ENCODE measurements at places on chromosomes 5 and 9.

DNA sequence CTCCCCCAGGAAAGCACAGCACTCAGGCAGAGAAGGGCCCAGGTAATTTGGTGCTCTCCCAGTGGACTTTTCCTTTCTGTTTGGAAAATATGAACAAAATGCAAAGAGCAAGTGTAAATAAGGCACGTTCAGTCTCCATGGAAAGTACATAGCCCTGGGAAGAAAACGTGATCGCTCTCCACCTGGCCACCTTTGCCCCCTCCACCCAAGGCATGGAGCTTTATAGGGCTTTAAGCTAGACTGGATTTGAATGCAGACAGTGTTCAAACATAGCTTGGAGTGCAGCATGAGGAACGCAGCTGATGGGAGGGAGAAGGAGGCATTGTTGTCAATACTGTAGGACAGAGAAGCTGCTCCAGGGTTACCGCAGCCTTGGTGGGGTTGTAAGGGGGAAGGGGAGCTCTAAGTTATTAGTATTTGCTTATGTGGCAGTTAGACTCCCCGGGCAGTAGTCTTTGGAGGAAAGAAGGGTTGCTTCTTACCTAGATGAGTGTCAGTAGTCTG, 500.2 kb downstream of the SPOCK1 start:
- no peak for DNase-seq

DNA sequence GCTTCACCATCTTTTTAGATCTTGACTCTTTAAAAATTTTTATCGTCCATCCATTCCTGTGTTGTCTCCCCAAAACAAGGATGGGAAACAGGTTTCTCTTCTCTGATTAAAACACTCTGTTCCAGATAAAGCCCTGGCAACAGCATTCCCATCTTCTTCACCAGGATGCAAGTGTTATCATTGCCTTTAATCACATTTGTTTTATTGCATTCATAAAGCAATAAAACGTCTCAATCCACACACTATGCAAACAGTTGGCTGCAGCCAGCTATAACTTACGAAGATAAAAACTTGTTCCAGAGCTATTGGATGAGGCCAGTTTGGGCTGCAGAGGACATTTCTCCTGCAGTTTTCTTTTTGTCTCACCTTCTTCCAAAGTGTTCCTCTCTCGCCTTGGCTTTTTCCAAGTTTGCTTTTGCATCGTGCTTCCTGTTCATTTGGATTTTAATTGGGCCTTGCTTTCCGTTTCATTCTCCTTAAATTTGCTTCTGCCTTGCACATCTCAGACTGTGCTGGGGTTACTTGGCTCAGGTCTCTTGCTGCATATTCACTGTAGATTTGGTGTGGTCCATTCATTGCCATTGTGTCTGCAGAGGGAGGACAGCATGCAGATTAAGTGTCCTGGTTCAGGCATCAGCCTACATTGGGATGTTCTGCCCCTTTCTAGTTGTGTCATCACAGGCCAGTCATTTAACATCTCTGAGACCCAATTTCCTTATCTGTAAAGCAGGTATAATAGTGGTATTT, 136.5 kb upstream of the LIFR start:
- no peak for DNase-seq

GRCh38 chr5:33343676-33344327, 97.0 kb upstream of the TARS1 start:
- no peak for DNase-seq

DNA sequence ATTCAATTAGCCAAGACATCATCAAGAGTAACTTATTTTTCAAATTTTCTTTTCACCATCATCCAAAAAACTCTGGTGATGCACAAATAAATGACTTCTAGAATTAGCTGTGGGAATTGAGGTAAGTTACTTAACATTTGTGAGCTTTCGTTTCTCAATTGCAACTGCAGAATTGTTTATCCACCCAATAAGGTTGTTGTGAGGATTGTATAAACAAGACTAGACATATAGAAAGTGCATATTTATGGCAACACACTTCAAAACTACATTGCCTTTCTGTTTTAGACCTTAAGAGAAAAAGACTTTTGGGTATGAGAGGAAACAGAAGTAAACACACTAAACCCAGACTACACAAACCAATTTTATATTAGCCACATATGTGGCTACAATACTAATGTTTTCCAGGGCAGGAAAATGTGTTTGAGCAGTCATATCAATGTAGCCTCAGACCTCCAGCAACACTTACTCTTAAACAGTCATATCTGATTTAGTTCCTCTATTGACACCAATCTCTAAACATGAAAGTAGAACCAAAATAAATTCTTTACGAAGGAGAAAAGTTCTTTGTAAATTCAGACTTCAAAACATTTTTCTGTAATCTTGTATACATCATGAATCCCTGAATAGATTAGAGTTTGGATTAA, 488.0 kb upstream of the CYLC2 start:
- no peak for DNase-seq

DNA sequence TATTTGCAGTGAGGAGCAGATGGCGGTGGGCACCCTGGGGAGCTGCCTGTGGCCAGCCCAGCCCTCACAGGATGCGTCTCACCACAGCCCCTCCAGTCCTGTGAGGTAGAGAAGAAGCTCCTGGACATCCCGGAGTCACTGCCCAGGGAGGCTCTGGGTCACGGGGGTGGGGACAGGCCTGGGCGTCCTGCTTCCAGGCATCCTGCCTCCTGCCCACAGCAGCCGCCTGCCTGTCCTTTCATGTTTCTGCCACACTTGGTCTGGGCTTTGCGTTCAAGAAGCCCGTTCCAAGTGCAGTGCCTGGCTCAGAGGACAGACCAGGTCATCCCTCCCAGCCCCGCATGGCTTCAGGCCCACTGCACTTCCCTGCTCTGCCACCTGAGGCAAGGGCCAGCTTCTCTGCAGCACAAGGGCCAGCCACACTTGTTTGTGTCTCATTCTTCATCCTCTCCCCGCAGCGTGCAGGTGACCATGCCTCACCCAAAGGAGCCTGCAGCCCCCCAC, 38.2 kb downstream of the ZDHHC11B start:
- no peak for DNase-seq

DNA sequence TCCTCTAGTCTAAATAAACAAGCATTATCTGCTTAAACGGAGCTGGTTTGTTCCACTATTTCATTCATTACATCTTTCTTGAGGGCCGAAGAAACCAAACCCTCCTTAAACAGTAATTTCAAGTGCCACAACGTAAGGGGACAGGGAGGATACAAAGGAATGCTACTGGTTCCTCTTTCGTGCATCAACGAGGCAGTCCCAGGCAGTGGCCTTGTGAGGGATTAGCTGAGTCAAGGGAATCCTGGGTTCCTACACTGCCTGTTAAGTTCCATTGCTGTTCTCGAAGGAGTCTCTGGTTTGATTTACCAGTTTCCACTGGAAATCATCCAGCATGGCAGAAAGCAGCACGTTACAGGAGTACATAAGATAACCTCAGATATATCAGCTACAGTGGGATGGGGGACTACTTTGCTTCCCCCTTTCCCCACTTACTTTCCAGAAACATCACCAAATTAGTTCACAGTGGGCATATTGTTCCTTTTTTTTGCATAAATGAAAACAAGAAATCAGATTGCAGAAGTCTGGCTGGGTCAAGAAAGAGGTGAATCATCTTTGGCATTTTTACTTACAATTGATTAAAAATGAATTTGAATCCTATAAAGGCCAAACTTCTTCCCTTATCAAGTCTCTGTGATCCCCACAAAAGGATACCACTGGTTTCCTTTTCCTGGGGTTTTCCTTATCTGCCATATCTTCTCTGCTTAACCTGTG, 2.5 kb upstream of the RANBP3L start:
- DNase-seq = no peak

DNA sequence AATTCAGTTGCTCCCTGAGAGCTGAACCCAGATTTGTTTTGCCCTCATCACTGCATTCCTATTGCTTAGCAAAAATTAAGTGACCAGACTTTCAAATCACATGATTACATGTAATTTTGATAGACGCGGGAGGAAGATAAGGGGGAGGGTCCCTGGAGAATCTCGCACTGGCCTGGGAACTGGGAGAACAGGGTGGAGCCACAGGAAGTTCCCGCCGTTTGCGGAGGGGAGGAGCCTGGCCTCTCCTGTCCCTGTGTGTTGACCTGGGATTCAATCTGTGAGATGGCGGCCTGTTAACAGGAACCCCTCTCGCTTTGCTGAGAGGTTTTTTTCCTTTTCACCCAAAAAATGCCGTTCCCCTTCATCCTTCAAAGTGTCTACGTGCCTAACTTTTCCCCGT, 142.9 kb upstream of the OR13F1 start:
- no peak for DNase-seq

GRCh38 chr5:90632791-90633190, 74.2 kb downstream of the ADGRV1 start:
- DNase-seq = no peak

DNA sequence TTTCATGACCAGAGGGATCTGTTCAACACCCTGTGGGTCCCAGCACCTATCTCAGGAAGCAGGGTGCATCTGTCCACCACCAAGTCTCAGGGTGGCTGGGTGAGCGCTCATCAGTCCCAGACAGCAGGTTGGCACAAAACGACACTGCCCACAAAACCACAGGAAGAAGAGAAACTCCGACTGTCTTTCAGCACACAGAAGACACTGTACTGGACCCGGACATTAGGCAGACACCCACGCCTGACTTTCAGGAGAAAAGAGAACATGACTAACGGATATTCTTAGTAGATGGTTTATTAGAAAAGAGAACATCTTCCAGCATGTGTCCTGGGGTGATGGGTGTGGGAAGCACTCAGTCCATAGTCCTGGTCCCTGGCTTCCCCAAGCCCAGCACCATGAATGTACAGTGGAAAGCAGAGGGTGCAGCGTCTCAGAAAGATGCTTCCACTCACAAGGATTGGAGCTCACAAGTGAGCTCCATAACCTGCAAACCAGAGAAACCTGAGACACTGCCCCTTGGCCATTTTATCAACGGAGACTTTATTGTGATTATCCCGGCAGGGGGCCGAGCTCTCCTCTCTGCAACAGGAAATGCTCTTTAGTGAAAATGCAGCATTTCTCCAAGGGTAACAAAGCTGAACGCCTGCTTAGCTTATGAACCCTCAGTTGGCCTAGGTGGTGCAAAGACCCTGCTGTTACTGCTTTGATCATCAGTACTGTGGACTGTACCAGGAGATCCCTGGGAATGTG, 35.8 kb upstream of the LCP2 start:
- DNase-seq = no peak

- DNase-seq = no peak
Observed at GRCh38 chr5:179679014-179679674, 1.7 kb downstream of the CBY3 start.

DNA sequence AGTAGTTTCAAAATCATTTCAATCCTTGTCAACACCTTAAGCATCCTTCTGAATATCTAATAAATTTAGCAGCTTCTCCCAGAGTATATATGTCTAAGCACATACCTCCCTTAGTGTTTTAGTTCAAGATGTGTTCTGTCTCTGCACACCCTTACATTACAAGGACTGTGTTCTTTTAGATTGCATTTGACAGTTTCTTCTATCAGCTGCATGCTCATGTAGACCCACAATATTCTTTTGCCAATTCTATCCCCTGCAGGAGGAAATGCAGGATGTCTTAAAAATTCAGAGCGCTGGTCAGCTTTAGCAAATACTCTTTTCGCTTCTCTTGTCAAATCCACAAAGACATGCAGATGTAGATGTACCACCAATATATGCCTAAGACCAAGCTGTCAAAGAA, 145.8 kb upstream of the SLC30A5 start:
- DNase-seq = no peak

- no peak for DNase-seq
Observed at GRCh38 chr5:93890657-93891056, 149.3 kb upstream of the POU5F2 start.

GRCh38 chr5:139561655-139562451, 714 bp downstream of the UBE2D2 start:
- no peak for DNase-seq

DNA sequence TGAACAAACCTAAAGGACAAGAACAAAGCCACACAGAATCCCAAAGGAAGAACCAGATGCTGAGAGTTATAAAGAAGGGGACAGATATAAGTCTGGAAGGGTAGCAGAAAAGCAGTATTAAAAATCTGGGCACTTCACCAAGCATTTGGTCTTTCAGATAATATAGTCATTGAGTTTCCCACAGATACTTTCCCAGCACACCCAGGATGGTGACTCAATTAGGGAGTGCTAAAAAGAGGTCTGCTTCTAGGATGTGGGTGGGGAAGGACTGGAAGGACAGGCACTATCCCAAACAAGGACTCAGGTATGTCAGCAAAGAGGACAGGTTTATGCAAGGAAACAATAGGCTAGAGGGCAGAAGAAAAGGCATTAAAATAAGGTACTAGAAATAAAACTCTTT, 59.3 kb downstream of the DIAPH1 start:
- DNase-seq = no peak

DNA sequence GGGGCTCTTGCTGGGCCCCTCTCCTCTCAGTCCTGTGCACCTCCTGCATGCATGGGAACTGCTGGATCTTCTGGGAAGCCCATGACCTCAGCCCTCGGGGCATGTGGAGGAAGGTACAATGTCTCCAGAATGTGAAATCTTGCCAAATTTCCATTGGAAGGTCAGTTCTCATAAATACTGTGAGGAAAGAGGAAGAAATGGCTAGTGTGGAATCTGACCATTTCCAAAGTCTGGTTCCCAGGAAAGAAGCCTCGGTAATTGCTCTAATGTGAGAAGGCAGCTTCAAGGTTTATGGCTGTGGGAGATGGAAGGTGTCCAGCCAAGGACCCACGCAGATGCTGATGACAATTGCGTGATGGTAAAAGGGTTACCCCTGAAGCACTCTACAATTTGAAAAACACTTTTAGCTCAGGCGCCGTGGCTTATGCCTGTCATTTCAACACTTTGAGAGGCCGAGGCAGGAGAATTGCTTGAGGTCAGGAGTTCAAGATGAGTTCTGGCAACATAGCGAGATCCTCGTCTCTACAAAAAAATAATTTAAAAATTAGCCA, 8.1 kb upstream of the IL17B start:
- DNase-seq = no peak

DNA sequence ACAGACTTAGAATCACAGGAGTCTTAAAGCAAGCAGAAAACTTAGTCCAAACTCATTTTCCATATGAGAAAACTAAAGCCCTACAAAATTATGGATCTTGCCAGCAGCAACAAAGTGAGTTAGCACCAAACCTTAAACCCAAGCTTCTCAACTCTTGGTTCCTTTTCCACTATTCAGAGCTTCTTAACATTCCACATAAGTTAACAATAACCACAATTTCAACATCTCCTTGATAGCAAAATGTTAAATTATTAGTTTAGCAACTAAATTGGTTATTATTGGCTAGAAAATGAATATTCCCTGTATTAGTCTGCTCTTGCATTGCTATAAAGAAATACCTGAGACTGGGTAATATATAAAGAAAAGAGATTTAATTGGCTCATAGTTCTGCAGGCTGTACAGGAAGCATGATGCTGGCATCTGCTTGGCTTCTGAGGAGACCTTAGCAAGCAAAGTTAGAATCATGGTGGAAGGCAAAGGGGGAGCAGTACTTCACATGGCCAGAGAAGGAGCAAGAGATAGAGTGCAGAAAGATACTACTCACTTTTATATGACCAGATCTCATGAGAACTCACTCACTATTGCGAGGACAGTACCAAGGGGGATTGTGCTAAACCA, 26.2 kb upstream of the ARSB start:
- DNase-seq = no peak

- no peak for DNase-seq
Observed at GRCh38 chr5:80904533-80905187, 55.5 kb upstream of the RASGRF2 start.

- no peak for DNase-seq
Observed at GRCh38 chr5:158722940-158723339, 376.8 kb downstream of the EBF1 start.

Data from cortex of kidney (tissue), 1 donor.